ENCODE measurements at places on chromosomes 3 and 15. TPM values are rescaled to one million over a fixed set of nuclear protein-coding genes. Genes with fewer than 3 reads are reported as not detected.

- DNase-seq, result no peak
These were observed 18.2 kb downstream of the ATRIP start for GRCh38 chr3:48464713-48465221.

DNA sequence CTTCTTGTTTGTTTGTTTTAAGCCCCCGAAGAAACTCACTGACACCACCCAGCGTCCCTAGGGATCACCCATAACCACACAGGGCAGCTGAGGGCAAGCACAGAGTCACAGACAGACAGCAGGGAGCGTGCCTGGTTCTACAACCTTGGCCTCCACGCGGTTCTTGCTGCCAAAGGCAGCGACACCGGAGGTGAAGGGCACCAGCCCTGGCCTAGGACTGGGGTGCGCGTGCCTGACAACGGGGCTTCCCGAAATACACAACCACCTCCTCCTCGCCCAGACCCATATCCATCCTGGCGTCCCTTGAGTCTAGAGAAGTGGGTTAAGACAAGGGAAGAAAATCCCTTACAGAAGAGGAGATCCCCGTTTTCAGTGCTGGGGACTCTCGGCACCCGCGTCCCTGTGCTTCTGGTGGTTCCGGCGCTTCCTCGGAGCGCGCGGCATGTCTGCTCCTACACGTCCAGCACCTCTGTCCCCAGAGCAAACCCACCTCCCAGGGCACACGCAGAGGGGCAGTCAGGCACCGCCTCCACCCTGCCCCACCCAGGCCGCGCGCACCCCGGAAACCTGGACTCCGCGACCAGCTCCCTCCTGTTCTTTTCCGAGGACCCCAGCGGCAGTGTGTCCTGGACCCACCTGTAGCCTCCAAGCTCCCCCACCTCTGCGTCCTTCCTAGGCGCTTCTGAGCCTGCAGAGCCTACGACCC lies 911 bp downstream of the RFTN1 start:
- peak; percentile 34 for DNase-seq

GRCh38 chr3:118527514-118528044 lies 507.1 kb downstream of the IGSF11 start:
- DNase-seq, result no peak

DNA sequence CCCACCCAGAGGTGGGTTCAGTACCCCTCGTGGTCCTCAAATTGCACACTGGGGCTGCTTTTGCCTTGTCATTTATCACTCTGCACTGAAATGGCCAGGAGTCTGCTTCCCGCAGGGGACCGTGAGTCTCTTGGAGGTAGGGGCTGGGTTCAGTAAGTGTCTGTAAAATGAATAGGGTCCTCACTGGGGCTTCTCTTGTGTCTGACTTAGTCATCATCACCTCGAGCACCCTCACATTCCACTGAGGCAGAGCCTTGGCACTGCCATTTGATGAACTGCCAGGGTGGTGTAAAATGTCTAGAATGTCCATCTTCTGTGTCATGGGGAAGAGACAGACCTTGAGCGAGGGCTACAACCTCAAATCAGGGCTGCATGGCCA lies 61.0 kb upstream of the RYK start:
- DNase-seq, result no peak

- DNase-seq, result no peak
These were observed 61.1 kb downstream of the PCCB start for GRCh38 chr3:136311261-136311660.

DNA sequence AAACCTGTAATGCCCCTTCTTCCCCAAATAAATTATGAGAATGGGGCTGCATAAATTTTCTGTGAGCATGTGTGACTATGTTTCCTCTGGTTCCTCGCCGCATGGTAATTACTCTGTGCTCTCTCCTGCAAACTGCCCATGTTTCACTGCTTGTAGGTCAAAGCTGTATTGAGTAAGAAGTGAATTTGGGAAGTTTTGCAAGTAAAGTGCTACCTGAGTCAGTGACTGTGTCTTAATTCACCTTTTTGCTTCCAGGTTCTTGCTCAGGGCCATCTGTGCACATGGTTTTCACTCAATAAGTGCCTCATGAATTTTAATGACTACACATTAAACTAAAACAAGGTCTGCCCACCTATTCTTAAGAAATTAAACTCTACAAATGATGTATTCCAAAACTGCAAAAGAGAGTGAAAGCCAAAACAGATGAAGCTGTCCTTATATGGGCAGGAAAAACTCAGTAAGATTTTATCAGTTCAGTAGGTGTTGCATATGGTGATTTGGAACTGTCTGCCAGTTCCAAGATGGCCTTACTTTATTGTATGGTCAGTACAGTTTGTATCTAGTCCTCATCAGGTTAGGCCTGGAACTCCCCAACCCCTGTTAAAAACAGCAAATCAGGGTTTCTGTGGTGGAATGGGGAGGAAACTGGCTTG lies 100.0 kb downstream of the LPP start:
- no peak for DNase-seq

- DNase-seq, result no peak
These were observed 13.5 kb downstream of the EFHB start for GRCh38 chr3:19920401-19921080.

DNA sequence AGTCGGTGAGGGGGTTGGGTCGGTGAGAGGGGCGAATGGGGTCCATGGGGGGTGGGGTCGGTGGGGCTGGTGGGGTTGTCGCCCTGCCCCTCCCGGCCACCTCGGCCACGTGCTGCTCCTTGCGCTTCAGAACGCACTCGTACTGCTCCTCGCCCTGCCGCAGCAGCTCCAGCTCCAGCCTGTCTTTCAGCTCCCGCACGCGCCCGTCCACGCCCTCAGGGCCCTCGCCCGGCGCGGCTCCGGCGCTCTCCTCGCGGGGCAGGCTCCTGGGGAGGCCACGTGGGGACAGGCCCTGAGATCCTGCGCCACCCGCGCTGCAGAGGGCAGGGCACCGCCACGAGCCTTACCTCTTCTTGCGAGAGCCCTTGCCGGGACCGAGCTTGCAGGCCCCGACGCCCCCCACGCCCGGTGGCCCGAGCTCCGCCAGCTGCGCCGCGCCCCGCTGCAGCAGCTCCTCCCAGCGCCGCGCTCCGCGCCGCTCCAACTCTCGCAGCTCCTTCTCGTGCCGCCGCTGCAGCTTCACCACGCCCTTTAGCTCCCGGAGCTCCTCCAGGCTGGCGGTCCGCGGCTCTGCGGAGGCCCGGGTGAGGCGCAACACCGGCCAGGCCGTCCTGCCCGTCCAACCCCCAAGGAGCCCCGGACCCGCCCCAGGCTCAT lies 8.2 kb upstream of the ANKRD63 start:
- DNase-seq, result peak; percentile 76

GRCh38 chr3:100437721-100438622 lies 36.6 kb downstream of the LNP1 start:
- no peak for DNase-seq

GRCh38 chr3:13265507-13265906 lies 154.6 kb downstream of the NUP210 start:
- DNase-seq, result no peak

DNA sequence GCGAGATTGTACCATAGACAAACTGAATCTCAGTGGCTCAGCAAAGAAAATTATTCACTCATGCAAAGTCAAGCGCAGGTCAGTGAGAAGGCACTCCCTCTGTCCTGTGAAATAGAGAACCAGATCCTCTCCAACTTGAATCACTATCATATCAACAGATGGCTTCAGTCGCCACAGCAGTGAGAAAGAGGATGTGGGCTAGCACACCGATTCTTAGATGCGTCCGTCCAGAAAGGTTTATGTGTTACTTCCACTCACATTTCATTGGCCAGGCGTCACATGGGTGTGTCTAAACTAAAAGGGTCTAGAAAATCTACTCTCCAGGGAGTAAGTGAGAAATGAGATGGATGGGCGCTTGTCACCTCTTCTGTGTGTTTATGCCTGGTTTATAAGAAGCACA lies 141.6 kb upstream of the KBTBD8 start:
- no peak for DNase-seq

- DNase-seq, result no peak
These were observed 3.9 kb upstream of the HEG1 start for GRCh38 chr3:125059488-125060245.

DNA sequence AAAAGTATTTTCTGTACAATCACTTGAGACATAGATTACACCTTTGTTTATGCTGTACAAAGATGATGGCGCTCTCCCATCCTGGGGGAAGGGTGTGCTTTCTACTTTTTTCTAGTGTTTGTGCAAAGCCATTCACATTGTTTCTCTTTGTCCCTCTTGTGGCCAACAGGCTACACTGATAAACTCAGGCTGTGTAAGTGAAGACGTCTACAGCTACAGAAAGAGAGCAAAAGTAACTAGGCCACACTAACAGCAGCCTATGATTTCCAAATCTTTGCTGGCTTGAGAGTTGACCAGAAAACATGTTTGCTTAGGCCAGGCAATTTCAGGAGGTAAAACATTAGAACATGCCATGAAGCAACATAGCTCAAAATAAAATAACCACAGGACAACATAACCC lies 75.1 kb downstream of the FOXB1 start:
- DNase-seq, result no peak

DNA sequence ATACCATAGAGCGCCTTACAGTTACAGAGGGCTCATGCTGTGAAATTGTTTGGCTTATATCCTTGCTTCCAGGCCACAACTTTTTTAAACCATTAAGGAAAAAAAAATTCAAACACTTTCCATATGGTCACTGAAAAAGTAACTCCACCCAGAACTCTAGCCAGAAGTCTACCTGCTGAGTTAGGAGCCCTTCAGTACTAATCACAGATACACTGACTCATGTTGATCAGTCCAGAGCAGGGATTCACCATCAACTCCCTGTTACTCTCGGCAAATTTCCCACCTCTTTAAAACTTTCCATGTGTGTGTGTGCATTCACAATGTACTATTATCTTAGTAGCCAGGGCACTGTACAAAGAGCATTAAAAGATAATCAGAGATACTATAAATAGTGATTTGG lies 372.8 kb downstream of the MAGI1 start:
- DNase-seq, result no peak

DNA sequence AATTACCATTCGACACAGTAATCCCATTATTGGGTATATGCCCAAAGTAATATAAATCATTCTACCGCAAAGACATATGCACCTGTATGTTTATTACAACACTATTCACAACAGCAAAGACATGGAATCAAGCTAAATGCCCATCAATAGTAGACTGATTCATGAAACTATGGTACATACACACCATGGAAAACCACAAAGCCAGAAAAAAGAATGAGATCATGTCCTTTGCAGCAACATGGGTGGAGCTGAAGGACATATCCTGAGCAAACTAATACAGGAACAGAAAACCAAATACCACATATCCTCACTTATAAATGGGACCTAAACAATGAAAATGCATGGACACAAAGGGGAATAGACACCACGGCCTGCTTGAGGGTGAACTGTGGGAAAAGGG lies 11.1 kb upstream of the MCF2L2 start:
- no peak for DNase-seq

DNA sequence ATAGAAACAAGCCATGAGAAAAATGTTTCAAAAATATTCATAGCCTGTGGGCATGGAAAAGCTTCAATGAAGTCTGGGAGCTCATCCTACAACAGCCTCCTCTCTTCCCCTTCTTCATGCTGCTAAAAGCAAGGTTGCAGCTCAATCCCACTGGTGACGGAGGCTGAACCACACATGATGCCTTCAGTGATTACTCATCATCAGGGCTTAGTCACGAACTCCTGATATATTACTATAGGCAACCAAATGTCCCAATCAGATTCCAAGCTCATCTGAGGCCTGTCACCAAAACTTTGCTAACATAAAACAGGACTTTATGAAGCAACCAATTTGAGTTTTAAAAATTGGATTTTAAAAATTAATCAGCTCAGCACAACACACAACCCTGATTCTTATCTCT lies 24.0 kb upstream of the SLC24A5 start:
- no peak for DNase-seq

- no peak for DNase-seq
These were observed 223.7 kb downstream of the PDZRN3 start for GRCh38 chr3:73401059-73401458.

- DNase-seq, result peak; percentile 53
These were observed 5.2 kb downstream of the TBC1D2B start for GRCh38 chr15:78072080-78072892.

The MGLL gene
- total RNA-seq, result 25.5 TPM

The KPNA4 gene
- 45.0 TPM for total RNA-seq

The KIF7 gene
- 11.2 TPM for total RNA-seq

The GABRB3 gene
- 28.7 TPM for total RNA-seq

The SNAPC5 gene
- total RNA-seq, result 40.7 TPM

The SMCO1 gene
- total RNA-seq, result not detected

The GRAMD2A gene
- total RNA-seq, result 1.4 TPM

The CASR gene
- 0.11 TPM for total RNA-seq

The CMSS1 gene
- total RNA-seq, result 28.4 TPM

The RYR3 gene
- total RNA-seq, result 13.0 TPM

The TP63 gene
- total RNA-seq, result 4.3 TPM

The AGBL1 gene
- 0.55 TPM for total RNA-seq

The LIPC gene
- total RNA-seq, result 0.94 TPM

All from spinal cord (tissue), 10 donors.